ENCODE measurements at places on chromosomes 12 and 14.

DNA sequence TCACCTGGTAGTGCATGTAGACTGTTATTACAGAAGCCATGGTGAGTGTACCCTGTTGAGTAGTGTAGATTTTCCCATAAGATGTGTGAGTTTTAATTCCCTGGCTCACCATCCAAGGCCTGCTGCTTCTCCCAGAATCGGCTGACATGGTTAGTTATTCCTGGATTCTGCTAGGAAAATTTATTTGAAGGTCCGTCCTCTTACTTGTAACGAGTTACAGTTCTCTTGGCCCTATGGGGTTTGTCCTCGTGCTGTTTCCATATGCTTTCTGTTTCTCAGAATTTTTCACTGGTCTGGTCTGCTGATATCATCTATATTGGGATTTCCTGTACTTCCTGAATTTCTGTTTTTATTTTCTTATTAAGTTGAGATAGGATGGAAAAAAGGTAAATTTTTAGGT lies 423.3 kb upstream of the RGS6 start:
- no peak for DNase-seq

DNA sequence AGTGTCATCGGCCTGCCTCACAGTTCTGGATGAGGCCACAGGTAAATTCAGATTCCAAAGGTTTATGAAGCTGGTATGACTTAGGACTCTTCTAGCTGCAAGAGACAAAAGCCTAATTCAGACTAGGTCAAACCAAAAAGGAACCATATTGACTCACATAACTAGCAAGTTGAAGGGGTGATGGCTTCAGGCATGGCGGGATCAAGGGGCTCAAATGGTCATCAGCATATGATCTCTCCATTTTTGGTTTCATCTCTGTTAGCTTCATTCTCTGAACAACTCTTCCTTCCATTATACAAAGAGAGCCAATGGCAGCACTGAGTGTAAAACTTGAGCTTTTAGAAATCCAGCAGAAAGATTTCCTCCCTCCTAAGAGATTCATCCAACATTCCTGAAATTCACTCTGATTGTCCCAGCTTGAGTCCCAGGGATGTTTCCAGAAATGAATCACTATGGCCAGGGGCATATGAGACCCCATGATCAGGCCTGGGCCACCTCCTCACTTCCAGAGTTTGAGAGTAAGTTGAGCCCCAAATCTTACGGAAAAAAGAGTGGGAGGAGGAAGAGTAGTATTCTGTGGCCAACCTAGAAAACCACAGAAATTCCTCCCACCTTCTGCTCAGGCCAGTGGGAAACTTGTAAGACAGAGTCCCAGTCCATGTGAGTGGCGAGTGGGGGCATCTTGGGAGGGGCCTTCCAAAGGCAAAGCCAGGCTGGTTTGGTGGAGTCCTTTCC lies 2.0 kb upstream of the MAP1LC3B2 start:
- no peak for DNase-seq

GRCh38 chr14:61746881-61747280 lies 15.3 kb upstream of the SNAPC1 start:
- DNase-seq = no peak

DNA sequence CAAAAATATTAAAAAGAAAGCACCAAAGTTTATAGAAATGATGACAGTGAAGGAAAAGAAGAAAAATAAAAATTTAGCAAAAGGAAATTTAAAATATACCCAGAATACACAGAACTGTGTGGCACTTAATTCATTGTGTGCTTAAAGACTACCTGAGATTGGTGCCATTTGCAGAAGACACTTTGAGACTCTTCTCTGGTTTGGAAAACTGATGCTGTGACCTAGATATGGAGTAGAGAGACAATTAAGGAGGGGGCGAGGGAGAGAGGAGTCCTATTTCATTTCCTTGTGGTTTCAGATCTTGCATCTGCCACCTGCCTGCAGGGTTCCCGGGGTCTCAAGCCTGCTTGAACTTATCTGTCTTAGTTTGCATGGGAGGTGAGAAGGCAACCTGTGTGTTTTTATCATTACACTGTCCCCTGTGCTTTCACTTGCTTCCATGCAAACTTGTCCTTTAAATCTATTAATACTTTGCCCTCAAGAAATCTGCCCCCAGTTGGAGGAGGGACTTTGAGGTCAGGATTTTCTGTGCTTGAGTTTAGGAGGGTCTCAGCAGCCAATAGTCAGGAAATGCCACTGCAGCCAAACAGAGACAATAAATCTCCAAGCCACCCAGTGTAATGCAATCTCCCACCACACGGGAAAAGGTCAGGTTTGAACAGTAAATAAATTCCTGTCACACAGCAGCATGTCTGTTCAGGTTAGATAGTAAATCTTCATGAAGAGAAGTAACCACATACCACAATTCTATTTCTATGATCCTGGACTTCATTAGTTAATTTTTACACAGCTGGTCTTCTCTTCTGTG lies 119.4 kb downstream of the CAND1 start:
- DNase-seq = no peak

DNA sequence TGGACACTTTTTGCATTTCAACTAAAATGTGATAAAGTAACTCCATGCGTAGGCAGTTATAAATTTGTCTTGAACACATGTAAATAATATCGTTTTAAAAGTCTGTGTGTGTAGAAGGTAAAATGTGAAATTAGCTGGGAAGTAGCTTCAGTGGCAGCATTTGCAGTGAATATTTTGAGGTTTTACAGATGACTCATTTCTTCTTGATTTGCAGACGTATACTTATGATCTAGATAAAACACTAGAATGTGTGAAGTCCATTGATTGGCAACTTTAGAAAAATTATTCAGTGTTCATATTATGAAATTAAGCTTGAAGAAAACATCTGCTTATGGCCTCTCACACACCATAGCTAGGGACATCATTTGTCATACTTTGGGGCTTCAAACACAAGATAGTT lies 788.6 kb upstream of the NOVA1 start:
- no peak for DNase-seq

- no peak for DNase-seq
Observed at GRCh38 chr14:52650774-52651173, 44.6 kb downstream of the ERO1A start.

DNA sequence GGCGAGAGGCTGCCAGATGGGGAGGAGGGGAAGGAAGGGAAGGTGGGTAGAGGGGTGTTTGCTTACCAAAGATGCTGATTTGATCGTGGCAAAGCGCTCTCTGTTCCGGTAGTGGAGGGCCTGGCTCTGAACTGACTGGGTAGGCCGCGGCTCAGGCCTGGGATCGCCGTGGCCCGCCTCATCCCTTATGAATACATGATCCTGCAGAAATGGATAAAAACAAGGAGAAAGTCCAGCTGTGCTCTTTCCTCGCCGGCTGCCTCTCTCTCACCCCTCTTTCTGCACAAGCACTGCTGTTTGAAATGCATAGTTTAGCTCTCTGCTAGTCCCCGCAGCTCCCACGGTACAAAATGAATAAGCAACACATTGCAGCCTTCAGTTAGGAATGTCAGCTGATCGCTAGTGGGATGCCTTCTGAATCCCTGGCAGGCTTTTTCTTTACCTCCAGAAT lies 53.8 kb downstream of the PEBP1 start:
- no peak for DNase-seq

GRCh38 chr12:53951577-53952334 lies 2.9 kb upstream of the HOXC12 start:
- no peak for DNase-seq

DNA sequence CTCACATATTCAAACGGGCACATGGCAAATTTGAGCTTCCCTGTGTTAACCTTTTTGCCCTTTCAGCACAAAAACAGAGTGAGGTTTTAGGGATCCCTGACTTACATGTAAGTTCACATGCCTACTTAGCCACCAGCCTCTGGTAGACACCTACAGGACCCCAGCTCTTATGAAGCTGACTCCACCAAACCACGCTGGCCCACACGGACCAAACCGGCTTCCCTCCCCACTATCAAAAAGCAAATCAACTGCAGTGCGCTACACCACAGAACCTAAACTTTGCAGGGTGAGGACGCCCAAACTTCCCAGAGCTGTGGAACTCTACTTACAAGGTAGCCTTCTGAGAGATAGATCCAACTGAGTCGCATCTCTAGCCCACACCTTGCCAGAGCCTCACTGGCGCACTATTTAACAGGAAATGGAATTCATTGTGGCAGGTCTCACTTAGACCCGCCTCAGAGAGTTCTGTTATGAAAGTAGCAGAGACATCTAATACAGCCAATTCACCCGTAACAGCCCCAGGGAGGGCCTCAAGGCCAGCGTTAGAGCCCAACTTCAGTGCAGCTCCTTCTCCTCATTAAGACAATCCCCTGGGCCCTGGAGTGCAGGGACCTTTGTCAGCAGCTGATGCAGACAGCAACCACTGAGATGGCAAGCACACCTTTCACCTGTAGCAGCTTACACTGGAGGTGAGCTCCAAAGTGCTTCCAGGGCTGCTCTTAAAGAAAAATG lies 49.2 kb downstream of the SH2B3 start:
- no peak for DNase-seq

GRCh38 chr12:1915082-1915968 lies 3.1 kb downstream of the CACNA2D4 start:
- no peak for DNase-seq

- no peak for DNase-seq
Observed at GRCh38 chr12:123035841-123036240, 55.4 kb downstream of the ARL6IP4 start.

- DNase-seq = no peak
Observed at GRCh38 chr14:22668863-22669262, 24.7 kb upstream of the OR6J1 start.

DNA sequence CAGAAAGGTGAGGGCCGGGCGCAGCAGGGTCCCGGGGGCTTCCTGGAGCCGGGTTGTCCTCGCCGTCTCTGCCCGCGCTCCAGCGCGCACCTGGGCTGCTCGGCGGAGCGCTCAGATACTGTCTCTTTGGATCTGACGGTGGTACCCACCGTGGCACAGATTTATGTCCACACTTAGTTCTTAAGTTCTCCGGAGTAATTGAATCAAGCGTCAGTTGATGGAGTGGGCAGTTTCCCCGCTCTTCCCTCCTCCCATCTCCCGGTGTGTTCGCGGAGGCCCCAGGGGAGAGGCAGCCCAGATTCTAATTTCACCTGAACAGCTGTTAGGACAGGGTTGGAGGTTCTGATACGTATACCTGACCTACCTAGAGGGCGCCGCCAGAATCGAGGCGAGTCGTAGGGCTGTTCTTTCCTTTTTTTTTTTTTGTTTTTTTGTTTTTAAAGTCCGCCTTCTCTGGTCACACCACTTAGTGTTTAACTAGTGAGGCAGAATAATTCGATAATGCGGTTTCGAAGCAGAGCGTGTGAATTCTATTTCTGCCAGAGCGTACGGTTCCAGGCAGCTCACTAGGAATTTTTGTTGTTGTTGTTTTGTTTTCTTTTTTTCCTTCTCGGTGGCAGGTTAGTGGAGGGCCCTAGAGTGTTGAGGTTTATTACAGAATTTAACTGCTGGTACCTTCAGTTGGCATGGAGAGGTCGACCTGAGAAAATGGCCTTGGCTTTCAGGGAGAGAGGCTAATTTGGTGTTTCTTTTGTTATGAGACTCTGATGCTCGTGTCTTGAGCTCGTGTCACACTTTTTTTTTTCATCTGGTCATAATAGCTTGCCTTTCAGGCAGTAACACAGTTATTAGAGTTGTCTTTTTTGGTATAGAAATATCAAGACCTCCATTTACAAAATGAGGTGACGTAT lies 22.3 kb upstream of the GNS start:
- no peak for DNase-seq

GRCh38 chr14:61764342-61765122 lies 2.3 kb downstream of the SNAPC1 start:
- DNase-seq = no peak

GRCh38 chr12:93149229-93149628 lies 220.1 kb upstream of the EEA1 start:
- no peak for DNase-seq

- no peak for DNase-seq
Observed at GRCh38 chr14:79544698-79545070, 666.6 kb downstream of the DIO2 start.

- no peak for DNase-seq
Observed at GRCh38 chr12:112539221-112539620, 120.5 kb downstream of the PTPN11 start.

Measured in T-helper 2 cell (primary cell).